ENCODE measurements at places on chromosomes 5 and 9.

GRCh38 chr9:127096208-127096607 lies 26.2 kb downstream of the ANGPTL2 start:
- DNase-seq, result no peak

DNA sequence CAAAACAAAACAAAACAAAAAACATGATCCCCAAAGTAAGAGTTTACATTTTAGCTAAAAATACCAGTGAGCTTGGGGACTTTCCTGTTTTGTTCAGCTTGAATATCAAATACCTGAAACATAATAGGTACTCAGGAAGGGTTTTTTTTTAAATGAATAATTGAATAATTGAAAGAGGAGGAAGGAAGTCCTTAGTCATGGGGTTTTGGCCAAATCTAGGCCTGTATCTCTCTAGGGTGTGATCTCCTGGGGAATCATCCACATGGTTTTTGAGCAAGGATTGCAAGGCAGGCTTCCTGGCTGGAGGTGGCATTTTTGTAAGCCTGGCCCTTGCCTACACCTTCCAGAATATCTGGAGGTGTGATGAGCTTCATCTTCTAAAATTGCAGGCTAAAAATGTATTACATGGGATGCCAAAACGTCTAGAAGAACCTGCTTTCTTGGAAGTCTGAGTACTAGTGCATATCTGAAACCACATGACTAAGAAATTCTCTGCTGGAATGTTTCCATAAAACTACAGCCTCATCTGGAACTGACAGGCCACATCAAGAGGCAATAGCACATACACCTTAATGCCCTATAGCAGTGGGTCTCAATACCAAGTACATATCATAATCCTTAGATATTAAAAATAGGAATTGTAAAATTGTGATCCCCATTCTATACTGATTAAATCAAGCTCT lies 10.4 kb downstream of the C9 start:
- DNase-seq, result no peak

DNA sequence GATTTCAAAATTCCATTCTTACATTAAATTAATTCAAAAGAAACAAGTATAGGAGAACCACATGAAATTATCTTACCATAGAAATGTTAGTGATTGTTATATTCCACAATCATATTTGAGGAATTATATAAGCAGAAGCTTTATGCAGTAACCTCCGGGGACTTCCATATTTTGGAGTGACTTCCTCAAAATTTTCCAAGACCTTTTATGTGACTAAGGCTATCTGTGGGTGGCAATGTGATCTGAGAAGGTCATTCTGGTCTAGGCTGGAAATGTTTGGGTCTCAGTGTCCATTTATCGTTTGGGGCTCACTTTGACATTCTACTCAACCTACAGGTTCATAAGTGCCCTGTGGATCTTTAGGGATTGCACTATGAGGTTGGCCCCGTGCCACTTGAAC lies 776.6 kb downstream of the CDH12 start:
- DNase-seq, result no peak

DNA sequence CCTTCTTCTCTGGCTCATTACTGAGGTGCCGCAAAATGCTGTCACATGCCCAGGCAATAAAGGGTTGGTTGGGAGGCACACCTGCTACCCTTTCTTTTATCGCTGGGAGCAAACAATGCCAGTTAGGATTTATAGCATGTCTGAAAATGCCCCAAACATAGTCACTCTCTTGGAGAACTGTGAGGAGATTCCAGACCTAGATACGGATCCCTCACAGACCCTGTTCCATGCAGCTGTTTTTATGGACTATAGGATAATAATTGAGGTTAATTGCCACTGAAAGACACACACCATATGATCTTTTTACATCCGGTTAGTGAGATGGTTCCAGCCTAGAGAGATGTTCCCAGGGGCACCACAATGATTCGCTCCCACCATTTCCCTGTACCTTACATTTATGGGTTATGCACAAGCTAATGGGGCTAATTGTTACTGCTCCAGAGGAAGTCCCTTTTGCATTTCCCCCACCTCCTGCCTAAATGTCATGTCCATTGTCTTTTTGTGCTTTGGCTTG lies 318.1 kb downstream of the PIK3R1 start:
- DNase-seq, result no peak

- DNase-seq, result no peak
Measured at GRCh38 chr5:172678902-172679301, 37.8 kb downstream of the NEURL1B start.

DNA sequence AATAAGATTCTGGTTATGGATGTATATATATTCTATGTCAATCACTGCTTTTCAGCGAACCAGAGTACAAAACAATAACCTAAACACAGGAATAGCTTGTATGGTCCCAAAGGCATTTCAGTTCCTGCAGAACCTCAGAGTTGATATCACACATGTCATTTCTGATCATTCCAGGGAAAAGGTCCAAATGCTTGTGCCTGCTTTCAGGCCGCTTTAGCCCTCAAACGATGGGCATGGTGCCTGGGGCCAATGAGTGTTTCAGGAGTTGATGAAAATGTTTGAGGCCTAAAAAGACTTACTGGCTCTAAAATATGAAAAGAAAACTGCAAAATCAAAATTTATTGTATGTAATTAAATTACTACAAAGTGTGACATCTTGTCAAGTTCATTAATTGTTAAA lies 22.8 kb downstream of the ANGPTL2 start:
- no peak for DNase-seq

DNA sequence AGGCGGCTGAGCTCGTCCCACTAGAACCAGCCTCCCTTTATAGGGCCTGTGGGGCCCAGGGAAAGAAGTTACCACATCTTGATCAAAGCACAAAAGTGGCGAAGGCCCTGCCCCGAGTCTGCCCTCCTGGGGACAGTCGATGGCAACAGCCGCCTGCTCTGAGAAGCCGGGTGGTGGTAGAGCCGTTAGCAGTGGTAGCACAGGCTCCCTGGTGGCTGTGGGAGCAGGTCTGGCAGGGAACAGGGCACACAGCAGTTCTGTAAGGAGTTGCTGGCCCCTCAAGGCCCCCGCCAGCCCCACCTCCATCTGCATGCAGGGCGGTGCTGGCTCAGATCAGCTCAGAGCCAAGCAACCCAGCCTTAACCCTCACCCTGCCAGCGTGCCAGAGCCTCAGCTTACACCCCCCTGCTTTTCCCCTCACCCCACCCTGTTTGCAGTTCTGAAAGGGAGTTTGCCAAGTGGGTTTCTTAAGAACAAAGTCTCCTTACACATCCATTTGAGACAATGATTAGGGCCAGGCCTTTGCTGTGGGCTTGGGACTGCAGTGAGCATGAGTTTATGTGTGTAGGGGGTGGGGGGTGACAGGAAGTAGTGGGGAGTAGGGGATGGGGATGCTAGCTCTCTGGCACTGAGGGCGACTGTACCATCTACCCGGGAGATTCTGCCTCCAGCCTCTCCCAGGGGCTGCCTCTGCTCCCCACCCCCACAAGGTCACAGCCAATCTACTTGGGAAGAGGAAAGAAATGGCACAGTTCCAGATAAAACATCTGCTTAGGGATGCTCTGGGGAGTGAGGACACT lies 11.8 kb downstream of the ACSL6 start:
- no peak for DNase-seq

- no peak for DNase-seq
Measured at GRCh38 chr9:35029241-35029640, 39.7 kb downstream of the DNAJB5 start.

- no peak for DNase-seq
Measured at GRCh38 chr5:134188092-134188491, 11.3 kb upstream of the SKP1 start.

DNA sequence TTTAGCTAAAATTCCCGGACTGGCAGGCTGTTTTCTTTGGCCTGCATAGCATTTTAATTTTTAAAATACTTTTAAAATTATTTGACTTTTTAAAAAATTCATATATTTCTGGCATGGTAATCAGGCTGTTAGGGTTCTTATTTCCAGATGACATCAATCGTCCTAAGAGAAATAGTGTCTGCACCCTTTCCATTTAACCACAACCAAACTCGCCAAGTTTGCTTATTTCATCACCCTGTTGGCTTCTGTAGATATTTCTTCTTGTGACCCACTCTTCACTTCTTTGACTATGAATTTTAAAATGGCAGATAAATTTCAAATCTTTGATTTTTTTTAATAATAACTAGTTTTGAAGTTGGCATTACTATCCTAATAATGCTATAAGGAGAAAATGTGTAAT lies 675.7 kb upstream of the FTMT start:
- no peak for DNase-seq

DNA sequence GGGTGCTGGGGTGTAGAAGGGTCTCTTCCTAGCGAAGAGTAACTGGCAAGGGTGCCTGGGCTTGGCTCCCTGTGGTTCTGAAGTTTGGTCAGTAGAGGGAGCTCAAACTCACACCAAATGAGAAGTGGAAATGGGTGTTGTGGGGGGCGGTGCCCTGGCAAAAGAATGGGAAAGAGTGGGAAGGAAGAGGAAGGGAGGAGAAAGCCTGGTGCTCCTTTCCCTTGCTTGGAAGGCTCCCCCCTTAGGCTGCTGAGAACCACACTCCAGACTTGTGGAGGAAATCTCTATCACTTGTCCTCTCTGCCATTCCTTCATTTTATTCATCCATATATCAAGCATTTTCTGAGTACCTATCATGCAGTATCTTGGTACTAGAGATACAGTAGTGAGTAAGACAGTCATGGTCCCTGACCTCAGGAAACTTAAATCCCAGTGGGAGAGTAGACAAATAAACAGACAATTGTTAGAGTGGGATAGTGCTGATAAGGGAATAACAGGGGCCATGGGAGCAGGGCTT lies 13.0 kb downstream of the SLC4A9 start:
- peak; percentile 61 for DNase-seq

GRCh38 chr9:110133608-110134210 lies 74.2 kb downstream of the C9orf152 start:
- no peak for DNase-seq

- no peak for DNase-seq
Measured at GRCh38 chr5:127369796-127370195, 79.2 kb downstream of the MEGF10 start.

DNA sequence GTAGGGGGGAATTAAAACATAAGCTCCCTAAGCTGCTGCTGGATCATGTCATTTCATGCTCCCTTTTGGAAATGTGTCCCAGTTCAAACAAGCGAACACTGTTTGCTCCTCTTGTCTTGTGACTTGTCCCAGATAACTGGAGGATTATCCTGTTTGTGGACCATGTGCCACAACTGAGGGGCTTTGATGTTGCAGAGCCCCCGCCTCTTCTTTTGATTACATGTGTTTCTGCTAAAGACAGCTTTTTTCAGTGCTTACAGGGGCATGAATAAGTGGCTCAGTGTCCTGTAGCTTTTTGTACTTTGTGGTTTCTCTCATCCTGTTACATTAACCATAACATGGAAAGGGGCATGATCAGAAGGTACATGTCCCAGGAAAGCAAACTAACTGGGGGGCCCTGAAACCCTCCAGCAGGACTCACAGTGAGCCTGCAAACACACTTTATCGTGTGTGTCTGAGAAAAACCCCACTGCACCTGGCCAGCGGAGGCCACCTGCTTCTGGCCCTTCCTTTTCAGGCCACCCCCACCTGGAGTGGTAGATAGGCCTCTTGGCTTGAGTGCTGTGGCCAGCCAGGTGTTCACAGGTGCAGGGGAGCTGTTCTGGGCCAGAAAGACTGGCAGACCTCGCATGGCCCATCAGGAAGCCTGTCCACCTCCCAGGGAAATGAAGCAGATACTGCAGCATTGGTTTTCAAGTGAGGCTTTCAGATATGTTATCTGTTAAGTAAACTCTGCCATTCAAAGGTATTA lies 285.6 kb downstream of the FANCC start:
- DNase-seq, result no peak

GRCh38 chr5:92017776-92018175 lies 634.7 kb upstream of the ARRDC3 start:
- no peak for DNase-seq

GRCh38 chr9:1775230-1775629 lies 239.9 kb upstream of the SMARCA2 start:
- DNase-seq, result no peak

DNA sequence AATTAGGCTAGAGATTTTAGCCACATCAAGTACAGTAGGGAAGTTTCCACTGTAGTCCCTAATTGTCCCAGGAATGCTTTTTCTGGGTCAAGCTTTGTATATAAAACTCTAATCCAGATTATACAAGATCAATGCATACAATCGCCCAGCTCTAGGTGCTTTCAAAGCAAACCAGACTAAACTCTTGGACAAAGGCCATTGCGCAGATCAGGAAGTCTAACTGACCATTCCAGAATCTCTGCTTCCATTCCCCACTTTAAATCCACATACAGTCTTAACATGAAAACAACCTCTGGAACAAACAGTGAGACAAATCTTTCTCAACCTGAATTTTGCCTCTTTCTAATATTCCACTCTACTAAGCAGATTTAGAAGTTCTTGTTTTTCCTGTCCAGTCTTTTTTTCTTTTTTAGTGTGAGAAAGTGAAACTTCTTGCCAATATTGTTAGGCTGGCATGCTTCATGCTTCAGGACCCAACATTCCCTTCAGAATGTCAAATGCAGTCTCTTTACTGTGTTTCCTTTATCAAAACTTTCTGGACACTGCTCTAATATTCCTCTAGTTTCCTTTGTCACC lies 76.1 kb downstream of the ITGA1 start:
- DNase-seq, result no peak

DNA sequence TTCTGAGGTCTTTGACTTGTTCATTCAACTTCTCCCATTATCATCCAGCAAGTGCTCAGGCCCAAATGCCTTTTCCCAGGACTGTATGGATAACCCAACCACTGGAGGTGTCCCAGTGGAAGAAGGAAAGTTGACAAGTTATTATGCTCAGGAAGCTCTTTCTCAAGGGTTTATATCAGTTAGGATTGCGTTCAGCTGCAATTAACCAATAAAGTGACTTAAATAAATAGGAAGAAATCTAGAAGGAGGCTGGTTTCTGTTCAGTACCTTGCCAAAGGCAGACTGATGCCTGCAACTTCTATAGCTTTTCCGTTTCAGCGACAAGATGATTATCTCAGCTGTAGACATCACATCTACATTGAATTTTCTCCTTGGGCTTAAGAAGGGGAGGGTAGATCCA lies 52.1 kb downstream of the ENC1 start:
- DNase-seq, result no peak

GRCh38 chr5:108164574-108164973 lies 217.3 kb downstream of the FBXL17 start:
- DNase-seq, result no peak

DNA sequence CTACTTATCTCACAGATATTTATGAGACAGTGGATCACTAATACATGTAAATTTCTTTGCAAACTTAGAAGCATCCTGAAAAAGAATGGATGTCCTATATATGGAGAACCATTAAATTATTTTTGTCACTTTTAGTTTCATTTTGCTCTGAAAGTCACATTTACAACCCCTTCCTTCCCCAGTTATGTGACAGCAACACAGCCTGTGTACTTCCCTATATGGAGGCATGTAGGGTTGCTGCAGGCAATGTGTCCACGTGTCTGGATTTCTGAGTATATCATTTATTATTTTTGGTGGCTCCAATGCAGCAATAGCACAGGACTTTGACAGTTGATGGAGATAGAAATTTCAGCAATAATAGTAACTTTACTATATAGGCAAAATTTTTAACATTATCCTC lies 156.4 kb downstream of the ST8SIA4 start:
- no peak for DNase-seq
